ENCODE measurements at places on chromosomes 2 and 18.

GRCh38 chr2:127678531-127678930, 3.2 kb upstream of the LIMS2 start:
- no peak for DNase-seq

DNA sequence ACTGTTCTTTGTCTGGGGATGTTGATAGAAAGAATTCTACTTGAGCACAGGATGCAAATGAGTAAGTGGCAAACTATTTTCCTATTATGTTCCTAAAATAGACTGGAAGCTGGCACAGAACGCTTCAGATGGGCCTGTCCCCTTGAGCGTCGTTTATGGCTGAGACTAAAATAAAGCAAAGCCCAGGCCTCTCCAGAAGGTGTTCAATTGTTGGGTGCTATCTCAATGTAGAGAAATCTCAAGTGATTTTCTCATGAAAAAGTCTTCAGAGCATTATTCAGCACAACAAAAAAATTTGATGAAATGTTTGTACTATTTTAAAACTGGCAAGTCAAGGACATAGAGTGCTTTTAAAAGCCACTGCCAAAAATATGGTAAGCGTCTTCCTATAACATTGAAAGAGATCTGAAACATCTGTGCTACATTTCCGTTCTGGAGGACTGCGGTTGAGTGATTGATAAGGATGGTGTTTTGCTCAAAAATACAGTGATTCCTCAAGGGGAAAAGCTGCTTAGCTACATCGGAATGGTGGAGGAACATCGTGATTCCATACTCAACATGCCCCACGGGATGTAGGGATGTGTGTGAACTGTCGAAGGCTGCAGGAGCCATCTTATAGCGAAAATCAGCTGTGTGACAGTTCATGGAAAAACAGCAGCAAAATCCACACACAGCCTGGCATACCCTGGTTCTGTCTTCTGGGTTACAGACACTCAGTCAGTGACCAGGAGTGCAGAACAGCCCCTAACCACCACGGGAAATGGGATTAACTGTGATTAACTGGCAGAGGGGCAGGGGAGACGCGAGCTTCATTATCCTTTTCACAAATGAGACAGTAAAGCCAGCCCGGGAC, 10.4 kb upstream of the LRRFIP1 start:
- no peak for DNase-seq

GRCh38 chr2:216341121-216341520, 31.2 kb downstream of the MARCHF4 start:
- DNase-seq, result no peak

DNA sequence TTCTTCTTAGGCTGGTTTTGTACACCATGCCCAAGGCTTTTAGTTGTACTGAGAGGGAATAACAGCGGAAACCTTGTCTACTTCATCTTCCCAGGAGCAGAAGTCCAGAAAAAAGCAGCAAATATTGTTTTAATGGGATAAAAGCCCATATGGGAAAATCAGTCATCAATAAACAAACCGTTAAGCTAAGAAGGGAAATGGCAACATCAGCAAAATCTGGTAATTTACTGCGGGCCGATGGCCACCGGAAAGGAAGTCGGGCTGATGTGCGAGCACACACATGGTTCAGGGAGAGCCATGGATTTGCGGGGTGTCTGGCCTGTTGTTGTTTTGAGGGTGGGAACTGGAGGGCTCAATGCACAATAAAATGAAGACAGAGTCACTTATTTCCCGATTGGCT, 300.7 kb upstream of the RAB6C start:
- no peak for DNase-seq

- DNase-seq, result no peak
Observed at GRCh38 chr2:11757101-11757500, 10.7 kb downstream of the LPIN1 start.

GRCh38 chr2:217935901-217936684, 66.7 kb downstream of the TNS1 start:
- no peak for DNase-seq

DNA sequence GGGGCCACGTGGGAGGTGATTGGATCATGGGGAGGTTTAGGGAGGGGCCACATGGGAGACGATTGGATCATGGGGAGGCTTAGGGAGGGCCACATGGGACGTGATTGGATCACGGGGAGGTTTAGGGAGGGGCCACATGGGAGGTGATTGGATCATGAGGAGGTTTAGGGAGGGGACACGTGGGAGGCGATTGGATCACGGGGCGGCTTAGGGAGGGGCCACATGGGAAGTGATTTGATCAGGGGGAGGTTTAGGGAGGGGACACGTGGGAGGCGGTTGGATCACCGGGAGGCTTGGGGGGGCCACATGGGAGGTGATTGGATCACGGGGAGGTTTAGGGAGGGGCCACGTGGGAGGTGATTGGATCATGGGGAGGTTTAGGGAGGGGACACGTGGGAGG, 22.5 kb upstream of the SALL3 start:
- DNase-seq, result no peak

GRCh38 chr2:233350708-233351107, 3.6 kb upstream of the DGKD start:
- DNase-seq, result peak; percentile 44

DNA sequence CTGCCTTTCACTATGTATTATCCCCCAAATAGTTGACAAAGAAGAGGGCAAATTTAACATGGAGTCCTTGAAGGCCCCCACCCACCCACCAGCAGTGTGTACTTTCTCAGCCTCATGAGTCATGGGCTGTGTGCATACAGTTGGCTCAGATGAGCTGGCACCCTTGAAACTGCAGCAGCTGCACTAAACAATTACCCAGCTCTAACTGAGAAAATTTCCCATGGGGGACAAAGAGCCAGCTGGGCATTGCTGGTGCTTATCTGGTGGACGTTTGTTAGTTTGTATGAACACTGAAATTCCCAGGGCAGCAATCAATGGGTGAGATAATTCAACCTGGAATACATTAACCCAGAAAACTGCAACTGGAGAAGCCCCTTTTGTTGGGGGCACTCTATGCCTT, 131.7 kb downstream of the GCA start:
- DNase-seq, result no peak

DNA sequence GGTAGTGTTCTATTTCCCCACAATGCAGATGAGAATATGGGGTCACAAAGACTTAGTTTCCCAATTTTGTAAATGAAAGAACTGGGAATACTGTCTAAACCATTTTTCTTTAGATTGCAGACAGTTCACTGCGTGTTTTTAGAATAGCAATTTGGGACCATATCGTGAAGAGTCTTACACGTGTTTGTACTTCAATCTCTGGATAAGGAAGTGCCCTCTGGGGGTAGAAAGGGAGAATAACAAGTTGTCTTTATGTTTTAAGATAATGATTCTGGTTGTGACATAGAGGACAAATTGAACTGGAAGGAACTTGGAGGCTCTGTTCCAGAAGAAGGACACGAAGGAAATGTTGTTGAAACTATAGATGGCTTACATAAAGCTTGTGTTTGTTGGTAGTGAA, 457.7 kb downstream of the CBLN2 start:
- no peak for DNase-seq

GRCh38 chr18:5738526-5738925, 156.8 kb downstream of the TMEM200C start:
- DNase-seq, result no peak

DNA sequence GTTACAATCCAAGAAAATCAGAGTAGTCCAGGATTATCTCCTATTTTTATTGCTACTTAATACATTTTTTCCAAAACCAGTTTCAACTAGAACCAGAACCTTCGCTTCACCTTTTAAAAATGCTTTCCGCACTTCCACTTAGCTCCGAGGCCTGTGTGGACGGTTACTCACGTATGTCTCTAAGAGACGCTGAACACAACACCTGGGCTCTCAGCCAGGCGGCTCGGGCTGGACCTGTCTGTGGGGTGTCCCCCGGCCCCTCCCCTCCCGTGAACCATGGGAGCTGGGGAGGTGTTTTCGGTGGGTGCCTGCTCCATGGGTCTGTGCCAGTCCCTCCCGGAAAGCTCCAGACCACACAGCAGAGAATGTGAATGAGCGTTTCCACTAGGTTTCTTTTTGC, 223.8 kb downstream of the GLI2 start:
- DNase-seq, result no peak

DNA sequence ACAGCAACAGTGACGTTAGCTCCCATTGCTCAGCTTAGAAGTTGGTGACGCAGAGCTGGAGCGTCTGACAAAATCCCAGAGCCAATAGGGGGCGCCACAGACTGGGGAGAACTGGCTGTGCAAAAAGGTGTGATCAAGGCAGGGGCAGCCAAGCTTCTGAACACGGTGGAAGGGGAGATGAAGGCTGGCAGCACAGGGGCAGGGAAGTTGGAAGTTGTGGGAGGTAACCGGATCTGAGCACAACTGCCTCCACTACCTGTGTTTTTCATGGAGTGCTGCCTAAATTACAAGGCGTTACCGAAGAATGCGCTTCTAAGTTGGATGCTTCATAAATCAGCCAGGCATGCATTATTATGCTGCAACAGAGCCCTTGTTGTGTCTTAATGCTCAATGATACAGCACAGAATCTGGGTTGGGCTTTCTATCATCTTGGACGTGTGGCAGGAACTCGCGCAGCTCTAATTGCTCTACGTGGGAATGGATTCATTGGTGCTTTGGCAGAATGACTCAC, 370.0 kb downstream of the SLC4A3 start:
- no peak for DNase-seq

DNA sequence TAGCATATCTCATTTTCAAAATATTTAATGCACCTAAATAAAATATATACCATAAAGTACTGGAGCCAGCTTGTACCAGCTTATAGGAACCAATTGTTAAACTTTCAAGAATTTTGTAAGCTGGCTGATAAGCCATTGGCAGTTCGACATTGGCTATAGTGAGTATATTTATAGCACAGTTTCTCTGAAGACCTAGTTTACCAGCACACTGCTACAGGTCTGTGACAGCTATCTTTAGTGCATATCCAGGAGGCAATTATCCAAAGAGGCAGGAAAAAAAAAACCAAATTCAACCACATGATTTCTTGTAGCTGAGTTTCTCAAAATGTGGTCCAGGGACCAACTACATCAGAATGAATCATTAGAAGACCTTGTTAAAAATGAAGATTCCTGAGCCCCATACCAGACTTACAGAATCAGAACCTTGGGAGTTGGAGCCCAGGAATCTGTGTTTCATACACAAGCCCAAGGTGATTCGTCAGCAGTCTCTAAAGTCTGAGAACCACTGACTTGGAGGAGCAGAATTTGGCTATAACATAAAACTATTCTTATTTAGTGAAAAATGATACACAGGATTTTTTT, 279.0 kb upstream of the NRP2 start:
- DNase-seq, result no peak

DNA sequence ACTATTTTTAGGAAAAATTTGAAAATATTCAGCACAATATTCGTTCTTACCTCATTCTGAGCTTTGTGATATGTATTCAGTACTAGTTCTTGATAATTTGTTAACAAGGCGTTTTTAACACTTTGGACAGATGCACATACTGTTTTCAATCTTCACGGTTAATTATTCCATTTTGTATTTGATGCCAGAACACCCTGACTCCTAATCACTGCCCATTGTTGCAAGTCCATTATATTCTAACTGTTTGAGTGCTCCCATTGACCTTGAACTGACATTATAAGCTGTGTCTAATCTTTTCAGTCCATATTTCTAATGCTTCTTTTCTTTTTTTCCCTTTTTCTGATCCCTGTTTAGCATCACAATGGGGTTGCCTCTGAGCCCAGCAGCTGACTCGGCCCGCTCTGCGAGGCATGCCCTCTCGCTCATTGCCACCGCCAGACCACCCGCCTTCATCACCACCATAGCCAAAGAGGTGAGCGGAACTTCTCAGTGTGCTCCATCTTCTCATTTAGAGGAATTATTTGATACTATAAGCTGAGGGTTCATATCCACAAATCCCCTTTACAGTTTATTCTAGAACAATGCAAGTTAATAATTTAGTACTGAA, 211.3 kb upstream of the BOD1L2 start:
- no peak for DNase-seq

DNA sequence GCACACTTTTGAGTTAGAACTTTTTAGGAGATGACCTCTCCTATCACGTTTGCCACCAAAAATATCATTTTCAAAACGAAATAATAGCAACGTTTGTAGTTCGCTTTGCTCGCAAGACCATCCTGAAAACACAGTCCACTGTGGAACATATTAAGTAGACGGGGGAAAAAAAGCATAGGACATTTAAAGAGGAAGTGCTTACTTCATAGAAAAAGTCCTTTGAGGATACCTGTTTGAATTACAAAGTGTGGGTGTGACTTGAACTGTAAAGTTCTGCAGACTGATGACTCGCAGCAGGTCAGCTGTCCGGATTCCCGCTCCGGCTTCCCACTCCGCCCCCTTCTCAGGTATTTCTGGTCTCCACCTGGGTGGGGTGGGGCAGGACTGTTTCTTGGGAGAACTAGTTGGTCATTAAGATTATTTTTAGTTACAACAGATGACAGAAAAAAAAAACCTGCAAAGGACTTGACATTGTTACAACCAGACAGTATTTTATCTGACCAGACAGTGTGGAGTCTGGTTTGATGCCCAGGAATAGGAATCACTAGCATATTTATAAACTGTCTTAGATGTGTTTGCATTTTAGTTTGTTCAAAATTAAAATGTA, 13.3 kb downstream of the CNOT11 start:
- no peak for DNase-seq

DNA sequence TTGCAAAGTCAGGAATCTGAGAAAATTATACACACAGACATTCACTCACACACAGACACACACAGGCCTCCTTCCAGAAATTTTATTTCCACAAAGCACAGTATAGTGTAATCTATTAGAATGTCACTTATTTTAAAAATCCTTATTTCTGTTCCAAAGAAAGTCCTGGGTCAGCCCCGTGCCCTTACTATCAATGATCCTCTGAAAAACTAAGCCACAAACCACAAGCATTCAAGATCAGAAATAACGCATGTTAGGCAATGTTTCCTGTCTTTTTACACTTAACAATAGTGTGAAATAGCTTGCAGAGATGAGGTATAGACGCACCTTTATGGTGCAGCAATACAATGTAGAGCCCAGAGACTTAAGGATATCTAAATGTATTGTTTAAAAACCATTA, 25.8 kb downstream of the TBC1D8 start:
- no peak for DNase-seq

- DNase-seq, result no peak
Observed at GRCh38 chr18:56645415-56646016, 5.6 kb upstream of the WDR7 start.

GRCh38 chr2:222651718-222652418, 4.0 kb downstream of the FARSB start:
- DNase-seq, result no peak

DNA sequence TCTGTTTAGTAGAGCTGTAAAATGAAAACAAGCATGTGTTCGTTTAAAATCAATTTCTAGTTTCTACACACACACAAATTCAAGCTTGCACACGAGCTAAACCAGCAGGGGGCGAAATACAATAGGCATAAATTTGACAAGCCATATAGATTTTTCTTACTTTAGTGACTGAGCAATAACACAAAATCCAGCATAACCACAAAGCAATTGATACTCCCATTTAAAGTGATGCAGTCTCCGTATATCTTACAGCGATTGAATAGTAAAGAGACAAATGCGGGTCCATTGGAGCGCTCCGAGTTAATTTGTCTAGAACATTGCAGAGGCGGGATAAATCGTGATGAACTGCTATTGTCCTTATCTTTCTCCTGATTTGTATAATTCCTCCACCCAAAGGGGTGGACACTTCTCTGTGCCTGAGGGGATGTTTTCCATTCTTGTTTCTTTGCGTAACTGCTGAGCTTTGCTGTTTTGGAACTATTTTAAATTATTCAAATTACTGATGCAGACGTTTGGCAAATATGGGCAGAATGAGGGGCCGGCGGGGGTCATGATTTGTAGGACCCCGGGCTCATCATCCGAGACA, 1.2 kb upstream of the AFTPH start:
- DNase-seq, result peak; percentile 60

Data from activated naive CD8-positive, alpha-beta T cell treated with anti-CD3 and anti-CD28 coated beads for 36 hours (primary cell).